ENCODE measurements at places on chromosomes 12 and 14.

DNA sequence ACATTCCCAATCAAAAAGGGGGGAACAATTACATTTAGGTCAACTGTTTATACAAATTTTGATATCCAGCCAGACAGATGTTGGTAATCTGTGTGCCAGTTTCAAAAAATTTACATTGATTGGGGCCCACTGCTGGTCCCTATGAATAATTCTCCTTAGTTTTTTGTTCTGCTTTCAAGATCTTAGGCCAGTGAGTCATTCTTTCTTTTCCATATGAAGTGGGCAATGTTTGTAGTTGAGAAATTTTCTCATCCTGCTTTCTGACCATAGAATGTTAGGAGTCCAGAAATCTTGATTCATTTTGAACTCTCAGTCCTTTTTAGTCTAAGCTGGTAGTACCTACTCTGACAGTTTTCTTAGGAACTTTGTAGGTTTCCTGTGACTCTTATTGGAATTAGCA, 244.3 kb downstream of the DIO2 start:
- DNase-seq: no peak

DNA sequence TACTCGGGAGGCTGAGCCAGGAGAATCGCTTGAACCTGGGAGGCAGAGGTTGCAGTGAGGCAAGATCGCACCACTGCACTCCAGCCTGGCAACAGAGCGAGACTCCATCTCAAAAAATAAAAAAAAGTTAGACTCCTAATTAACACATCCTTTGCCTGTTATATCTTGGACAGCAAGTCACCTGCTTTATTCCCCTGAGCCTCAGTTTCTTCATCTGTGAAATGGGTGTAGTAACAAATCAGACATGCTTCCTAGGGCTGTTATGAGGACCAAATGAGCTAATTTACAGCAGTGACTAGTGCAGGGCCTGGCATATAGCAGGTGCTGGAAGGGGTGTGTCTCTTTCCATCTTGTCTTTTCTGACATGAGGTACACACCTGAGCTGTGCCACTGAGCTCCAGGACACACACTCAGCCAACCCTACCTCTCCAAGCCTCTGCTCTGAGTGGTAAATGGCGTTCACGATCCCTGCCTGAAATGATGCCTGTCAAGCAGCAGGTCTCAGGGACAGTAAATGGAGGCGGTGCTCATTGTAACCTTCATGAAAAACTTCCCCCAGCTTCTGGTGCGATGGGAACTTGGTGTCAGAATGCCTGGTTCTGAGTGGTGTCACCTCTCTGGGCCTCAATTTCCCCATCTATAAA, 31.7 kb downstream of the FOXN4 start:
- no peak for DNase-seq

DNA sequence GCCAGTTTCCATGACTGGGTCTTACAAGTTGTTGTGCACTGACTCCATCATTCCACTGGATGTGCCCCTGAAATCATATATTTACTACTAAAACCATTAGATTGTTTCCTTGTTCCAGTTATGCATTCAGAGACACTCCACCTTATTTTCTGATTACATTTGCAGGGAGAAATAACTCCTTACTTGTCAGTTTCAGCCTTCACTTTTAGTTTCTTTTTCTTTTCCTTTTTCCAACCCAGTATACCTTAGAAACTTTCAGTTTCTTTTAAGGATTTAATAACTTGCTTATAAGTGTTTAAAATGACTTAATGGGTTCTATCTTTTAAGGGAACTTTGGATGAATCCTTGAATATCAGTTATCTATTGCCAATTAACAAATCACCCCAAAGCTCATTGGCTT, 39.9 kb downstream of the MRPL42 start:
- no peak for DNase-seq

DNA sequence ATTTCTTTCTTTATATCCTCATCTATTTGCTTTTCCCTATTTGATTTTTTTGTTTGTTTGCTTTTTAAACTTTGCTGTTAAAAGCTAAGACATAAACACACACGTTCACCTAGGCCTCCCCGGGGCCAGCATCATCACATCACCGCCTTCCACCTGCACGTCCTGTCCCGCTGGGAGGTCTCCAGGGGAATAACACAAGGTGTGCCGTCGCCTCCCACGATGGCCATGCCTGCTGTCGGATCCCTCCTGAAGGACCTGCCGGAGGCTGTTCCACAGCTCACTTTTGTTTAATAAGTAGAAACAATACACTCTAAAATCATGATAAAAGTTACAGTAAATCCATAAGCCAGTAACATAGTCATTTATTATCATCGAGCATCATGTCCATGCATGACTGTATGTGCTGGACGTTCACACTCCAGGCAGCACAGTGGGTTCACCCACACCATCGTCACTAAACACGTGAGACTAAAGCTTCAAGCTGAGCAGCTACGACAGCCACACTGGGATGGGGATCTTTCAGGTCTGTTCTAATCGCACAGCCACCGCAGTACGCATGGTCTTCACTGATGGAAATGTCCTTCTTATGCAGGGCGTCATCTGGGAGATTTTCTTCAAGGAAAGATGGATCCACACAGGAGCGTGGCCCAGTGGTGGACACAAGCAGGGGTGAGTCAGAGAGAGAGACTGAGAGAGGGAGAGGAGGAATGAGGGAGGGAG, 3.6 kb downstream of the RIMBP2 start:
- no peak for DNase-seq

Data from omental fat pad (tissue), 4 donors.